Naive thymus-derived CD8-positive, alpha-beta T cell (primary cell): ENCODE measurements at places on chromosomes 11 and 22.

DNA sequence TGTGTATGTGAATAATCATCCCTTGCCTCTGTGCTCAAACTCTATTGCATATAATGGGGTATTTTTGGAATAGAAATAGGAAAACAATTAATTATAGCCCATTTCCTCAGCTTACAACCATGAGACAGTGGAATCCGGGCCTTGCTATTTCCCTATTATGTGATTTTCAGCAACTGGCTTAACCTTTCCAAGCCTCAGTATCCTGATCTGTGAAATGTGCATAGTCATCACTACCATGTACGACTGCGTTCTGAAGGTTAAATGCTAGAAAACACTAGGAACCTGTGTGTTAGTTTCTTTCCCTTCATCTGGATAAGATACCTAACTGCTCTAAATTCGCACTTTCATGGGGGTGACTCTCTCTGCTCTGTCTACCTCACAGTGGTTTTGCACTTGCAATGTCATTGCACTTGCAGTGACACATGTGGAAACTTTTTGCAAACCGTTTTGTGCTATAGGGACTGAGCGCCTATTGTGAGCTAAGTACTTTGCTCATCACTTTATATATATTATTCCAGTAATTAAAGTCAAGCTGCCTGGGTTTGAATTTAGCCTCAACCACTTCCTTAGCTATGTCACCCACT, 48.3 kb downstream of the IRAG1 start:
- DNase-seq, result no peak

GRCh38 chr11:108431997-108432396, 35.3 kb downstream of the C11orf65 start:
- no peak for DNase-seq

GRCh38 chr11:59401262-59401552, 25.0 kb downstream of the OR5A2 start:
- no peak for DNase-seq

- DNase-seq, result no peak
Observed at GRCh38 chr11:117466966-117467365, 139.3 kb downstream of the CEP164 start.

- no peak for DNase-seq
Observed at GRCh38 chr11:57430952-57431351, 4.0 kb upstream of the SLC43A3 start.

- no peak for DNase-seq
Observed at GRCh38 chr11:87219266-87219665, 181.5 kb downstream of the TMEM135 start.

GRCh38 chr11:19886498-19886897, 173.9 kb downstream of the NAV2 start:
- DNase-seq, result no peak

- no peak for DNase-seq
Observed at GRCh38 chr11:908273-908672, 2.3 kb downstream of the CHID1 start.

- DNase-seq, result no peak
Observed at GRCh38 chr11:134554106-134554505, 142.1 kb upstream of the B3GAT1 start.

- no peak for DNase-seq
Observed at GRCh38 chr11:121535129-121535796, 82.5 kb upstream of the SORL1-AS1 start.

DNA sequence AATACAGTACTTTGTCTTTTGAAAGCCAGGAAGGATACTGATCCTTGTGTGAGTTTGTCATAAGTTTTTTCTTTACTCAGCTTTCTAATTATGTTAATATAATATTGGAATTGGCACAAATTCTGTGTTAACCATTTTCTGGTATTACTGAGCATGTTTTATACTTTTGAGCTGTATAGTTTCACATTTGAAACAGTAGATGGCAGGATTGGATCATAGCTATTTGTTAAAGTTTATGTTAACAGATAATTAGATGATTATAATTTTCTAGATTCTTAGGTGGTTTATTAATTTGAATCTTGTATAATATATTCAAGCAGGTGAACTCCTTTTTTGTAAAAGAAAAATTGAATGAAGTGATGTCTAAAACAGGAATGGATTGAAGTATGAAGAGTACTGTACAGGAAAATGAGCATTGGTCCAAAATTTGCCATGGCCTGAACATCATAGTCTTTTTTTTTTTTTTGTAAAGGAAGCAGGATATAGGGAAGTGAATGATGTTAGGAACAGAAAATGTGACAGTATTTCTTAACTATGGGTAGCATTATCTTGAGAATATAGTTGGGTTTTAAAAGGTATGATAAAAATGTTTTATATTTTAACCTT, 102.0 kb downstream of the CYP2R1 start:
- no peak for DNase-seq

- DNase-seq, result peak; percentile 26
Observed at GRCh38 chr22:39242595-39243438, 2.0 kb downstream of the PDGFB start.

GRCh38 chr11:46120346-46121300, 631 bp downstream of the PHF21A start:
- DNase-seq, result no peak
